H1 (cell line): ENCODE measurements at places on chromosomes 5 and 9.

DNA sequence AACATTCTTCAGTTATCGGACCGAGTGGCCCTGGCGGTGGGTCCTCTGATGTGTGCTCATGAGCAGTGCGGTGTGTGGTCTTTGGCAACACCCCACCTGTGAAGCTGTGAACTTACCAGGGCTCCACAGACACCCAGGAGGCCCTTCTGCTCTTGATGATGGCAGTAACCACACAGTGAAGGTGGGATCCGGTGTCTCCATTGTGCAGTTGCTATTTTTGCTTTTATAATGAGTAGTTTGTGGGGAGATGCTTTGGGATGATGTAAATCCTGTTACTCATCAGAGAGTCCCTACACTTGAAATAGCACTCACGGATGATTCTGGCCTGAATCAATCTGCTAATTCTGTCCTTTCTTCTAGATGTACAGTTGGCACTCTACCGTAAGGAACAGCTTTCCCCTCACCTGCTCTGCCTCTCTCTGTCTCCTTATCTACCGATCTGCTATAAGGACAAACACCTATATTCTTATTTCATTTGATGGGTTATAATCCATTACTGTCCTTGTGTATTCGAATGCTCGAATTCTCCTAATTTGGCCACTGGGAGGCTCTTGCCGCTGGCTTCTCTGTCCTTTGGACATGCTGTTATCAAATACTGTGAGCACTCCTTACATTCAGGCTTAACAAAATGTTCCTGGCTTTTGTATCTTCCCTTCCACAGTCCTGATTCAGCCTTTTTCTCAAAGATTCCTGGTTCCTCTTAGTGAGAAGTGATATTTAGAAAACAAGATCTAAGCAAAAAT is 20.2 kb downstream of the ATPSCKMT start:
- no peak for DNase-seq
- H3K36me3 ChIP-seq = no peaks in the 10 kb centered on the region
- no peaks in the 10 kb centered on the region for H3K27me3 ChIP-seq
- H3K27ac ChIP-seq = no peak overlapping the region
- no peaks in the 10 kb centered on the region for H3K4me1 ChIP-seq
- H3K4me3 ChIP-seq = no peak overlapping the region

- H3K4me1 ChIP-seq = no peaks in the 10 kb centered on the region
- H3K27me3 ChIP-seq = no peaks in the 10 kb centered on the region
- no peak overlapping the region for H3K4me3 ChIP-seq
- no peak for DNase-seq
- no peak overlapping the region for H3K27ac ChIP-seq
- no peaks in the 10 kb centered on the region for H3K36me3 ChIP-seq
Measured at GRCh38 chr5:38757451-38758245, 88.2 kb upstream of the OSMR start.

- peaks cover 18% of the 10 kb centered on the region for H3K4me1 ChIP-seq
- no peaks in the 10 kb centered on the region for H3K36me3 ChIP-seq
- no peaks in the 10 kb centered on the region for H3K27me3 ChIP-seq
- peak; percentile 84 for DNase-seq
- H3K4me3 ChIP-seq = peak overlapping the region; percentile 81
- peak overlapping the region; percentile 51; the same call in 1 of the 2 replicates for H3K27ac ChIP-seq
Measured at GRCh38 chr5:176542596-176543427, 5.6 kb upstream of the RNF44 start.

- peak overlapping the region; percentile 41 for H3K4me3 ChIP-seq
- no peaks in the 10 kb centered on the region for H3K36me3 ChIP-seq
- peaks cover 6% of the 10 kb centered on the region for H3K4me1 ChIP-seq
- H3K27me3 ChIP-seq = no peaks in the 10 kb centered on the region
- H3K27ac ChIP-seq = peak overlapping the region; percentile 65; the same call in 1 of the 2 replicates
- DNase-seq = no peak
Measured at GRCh38 chr9:6692881-6693361, 47.4 kb upstream of the GLDC start.

DNA sequence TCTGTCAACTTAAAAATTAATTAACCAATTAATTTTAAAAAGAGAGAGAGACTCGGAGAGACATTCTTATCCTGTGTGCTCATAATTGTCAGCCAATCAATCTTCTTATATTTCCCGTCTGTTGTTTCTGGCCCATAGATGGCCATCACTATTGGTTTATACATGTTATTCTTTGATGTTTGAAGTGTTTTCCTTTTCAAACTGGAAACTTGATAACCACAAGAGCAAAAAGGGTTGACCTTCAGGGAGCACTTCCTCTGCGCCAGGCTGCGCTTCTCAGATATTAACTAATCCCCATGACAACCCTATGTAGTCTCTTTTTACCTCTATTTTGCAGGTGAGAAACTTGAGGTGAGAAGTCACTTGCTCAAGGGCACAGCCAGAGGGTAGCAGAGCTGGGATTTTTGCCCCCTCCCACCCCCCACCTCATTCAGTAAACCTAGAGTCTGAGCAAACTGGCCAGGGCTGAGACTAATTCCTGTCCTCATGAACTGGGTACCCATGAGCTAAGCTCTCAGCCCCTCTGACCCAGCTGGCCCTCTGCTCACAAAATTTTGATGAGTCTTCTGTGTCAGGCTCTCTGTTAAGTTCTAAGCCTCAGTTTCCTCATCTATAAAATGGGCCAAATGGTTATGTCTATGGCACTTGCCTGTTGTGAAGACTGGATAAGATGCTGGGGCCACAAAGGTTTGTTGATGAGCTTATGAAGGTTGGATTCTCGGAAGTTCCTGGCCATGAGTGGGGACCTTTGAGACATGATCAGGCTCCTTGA is 86.0 kb upstream of the SH3PXD2B start:
- no peak overlapping the region for H3K4me3 ChIP-seq
- no peak overlapping the region for H3K27ac ChIP-seq
- peaks cover 8% of the 10 kb centered on the region; the same call in 1 of the 2 replicates for H3K4me1 ChIP-seq

GRCh38 chr5:82613891-82614290 is 335.7 kb upstream of the RPS23 start:
- no peak overlapping the region for H3K27ac ChIP-seq
- DNase-seq = no peak
- no peaks in the 10 kb centered on the region for H3K27me3 ChIP-seq
- H3K4me3 ChIP-seq = no peak overlapping the region
- no peaks in the 10 kb centered on the region for H3K36me3 ChIP-seq

DNA sequence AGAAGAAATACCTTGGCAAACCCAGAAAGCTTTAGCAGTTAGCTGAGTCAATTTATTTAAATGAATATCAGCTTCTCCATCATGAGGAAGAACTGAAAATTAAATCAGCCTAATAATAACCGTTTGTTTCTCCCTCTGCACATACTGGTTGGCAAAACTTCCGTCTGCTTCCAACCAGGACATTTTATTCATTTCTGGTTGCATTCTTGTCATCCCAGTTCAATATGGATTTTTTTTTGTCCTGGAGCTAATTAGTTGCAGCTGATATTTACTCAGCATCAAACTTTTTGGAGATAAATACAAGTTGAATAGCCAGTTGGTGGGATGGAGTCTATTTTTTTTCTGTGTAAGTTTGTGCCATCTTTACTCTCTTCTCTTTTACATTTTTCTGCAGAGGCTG is 126.5 kb upstream of the GDNF start:
- no peaks in the 10 kb centered on the region for H3K36me3 ChIP-seq
- no peak overlapping the region for H3K4me3 ChIP-seq
- no peaks in the 10 kb centered on the region for H3K27me3 ChIP-seq
- H3K27ac ChIP-seq = no peak overlapping the region

DNA sequence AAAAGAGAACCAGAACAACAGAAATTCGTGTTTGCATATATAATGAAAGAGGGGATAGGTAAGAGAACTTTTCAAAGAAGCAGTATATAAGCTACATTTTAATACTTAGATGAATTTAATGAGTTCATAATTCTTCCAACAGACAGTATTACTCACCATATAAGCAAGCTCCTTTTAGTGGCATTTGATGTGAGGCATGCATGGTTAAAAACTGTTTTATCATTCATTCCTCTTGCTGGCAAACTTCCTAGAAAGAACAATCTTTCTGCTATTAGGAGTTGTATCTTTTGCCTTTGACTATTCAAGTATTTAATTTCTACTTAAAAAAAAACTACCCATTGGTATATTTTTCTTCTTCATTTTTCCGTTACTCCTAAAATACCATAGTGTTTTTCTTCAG is 65.7 kb upstream of the EIF4EBP3 start:
- peaks cover 32% of the 10 kb centered on the region; the same call in 1 of the 2 replicates for H3K36me3 ChIP-seq
- H3K4me3 ChIP-seq = no peak overlapping the region
- no peak for DNase-seq
- no peaks in the 10 kb centered on the region for H3K27me3 ChIP-seq

DNA sequence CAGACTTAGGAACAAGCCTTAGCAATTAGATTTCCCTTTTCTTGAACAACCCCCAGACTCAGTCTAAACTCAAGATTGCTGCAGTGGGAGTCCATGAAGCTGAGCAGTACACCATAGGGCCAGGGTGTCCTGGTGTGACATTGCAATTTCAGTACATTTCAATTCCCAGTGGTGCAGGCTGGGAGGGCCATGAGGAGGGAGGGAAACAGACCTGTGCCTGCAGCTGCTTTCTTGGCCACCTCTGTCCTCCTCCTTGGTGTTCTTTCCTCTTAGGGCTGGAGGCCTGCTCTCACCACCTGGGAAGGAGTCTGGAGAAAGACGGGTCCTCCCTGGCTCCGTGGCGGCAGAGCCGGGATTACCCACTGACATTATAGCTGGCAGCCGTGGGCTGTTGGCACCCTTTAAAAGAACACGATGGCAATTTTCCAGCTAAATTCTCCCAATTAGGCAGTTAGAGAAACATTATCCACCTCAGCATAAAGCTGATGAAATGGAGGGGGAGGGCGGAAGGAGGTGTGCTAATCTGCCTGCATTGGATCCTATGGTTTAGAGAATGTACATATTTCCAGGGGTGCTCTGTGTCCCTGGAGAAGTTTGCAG is 186.4 kb downstream of the SLIT3 start:
- H3K4me1 ChIP-seq = no peaks in the 10 kb centered on the region
- no peaks in the 10 kb centered on the region for H3K36me3 ChIP-seq
- no peak for DNase-seq
- H3K27me3 ChIP-seq = no peaks in the 10 kb centered on the region
- no peak overlapping the region for H3K27ac ChIP-seq

DNA sequence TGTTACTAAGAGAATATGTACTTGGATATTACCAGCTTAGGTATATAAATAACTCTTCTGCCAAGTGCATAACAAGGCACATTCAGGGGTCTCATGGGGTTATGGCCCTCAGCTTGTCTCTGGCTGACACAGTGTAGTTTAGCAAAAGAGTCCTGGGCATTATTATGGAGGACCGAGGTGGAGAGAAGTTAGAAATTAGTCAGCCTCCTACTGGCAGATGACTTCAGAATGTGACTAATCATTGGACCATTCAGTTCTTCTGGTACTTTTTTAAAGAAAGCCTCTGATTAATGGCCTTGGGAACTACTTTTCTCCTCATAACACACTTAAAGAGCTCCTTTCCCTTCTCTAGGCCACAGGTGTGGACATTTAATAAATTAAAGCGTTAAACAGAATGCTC is 178.9 kb downstream of the SH3GL2 start:
- H3K36me3 ChIP-seq = no peaks in the 10 kb centered on the region
- no peak for DNase-seq
- no peaks in the 10 kb centered on the region for H3K27me3 ChIP-seq
- no peaks in the 10 kb centered on the region for H3K4me1 ChIP-seq

DNA sequence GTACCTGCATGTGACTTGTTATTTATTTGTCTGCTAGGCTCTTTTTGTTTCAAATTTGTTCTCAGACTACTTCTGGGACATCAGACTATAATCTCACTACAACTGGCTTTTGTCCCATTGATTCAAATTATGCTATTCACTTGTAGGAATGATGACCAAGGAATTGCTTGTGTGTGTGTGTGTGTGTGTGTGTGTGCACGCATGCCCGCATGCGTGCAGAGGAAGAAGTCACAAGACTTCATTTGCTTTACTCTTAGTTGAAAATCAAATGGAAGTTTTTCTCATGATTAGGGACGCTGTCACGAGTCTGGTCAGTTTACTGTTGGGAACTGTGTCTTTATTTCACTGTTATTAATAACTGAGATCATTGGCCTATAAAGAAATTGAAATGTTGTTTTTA is 268.7 kb downstream of the RAB3C start:
- H3K27ac ChIP-seq = no peak overlapping the region
- H3K27me3 ChIP-seq = no peaks in the 10 kb centered on the region
- no peaks in the 10 kb centered on the region for H3K36me3 ChIP-seq
- peaks cover 5% of the 10 kb centered on the region for H3K4me1 ChIP-seq

DNA sequence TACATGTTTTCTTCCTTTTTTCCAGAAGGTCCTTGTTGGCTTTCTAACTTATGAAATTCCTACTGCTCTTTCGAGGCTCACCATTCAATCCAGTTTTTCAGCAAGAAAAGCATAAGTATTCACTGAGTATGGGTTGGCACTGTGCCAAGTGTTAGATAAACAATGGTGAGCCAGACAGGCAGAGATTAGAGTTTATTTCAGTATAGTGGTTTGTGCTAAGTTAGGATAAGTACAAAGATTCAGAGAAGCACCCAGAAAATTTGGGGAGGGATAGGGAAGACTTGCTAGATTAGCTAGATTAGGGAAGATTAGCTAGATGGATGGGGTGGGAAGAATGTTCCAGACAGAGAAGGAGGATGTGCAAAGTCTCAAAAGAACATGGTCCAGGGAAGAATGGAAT is 122.9 kb downstream of the OXCT1 start:
- no peaks in the 10 kb centered on the region; the same call in 1 of the 2 replicates for H3K36me3 ChIP-seq
- no peak overlapping the region for H3K27ac ChIP-seq
- H3K4me3 ChIP-seq = no peak overlapping the region
- no peaks in the 10 kb centered on the region for H3K27me3 ChIP-seq
- DNase-seq = no peak

GRCh38 chr9:108073823-108074222 is 584.3 kb upstream of the KLF4 start:
- no peak overlapping the region for H3K4me3 ChIP-seq
- no peaks in the 10 kb centered on the region for H3K4me1 ChIP-seq
- H3K36me3 ChIP-seq = no peaks in the 10 kb centered on the region

GRCh38 chr9:92804727-92805126 is 40.1 kb upstream of the BICD2 start:
- DNase-seq = no peak
- peaks cover 3% of the 10 kb centered on the region for H3K4me1 ChIP-seq
- no peaks in the 10 kb centered on the region for H3K36me3 ChIP-seq

- H3K4me3 ChIP-seq = no peak overlapping the region
- H3K27ac ChIP-seq = no peak overlapping the region
- no peaks in the 10 kb centered on the region for H3K4me1 ChIP-seq
- no peak for DNase-seq
- no peaks in the 10 kb centered on the region for H3K36me3 ChIP-seq
Measured at GRCh38 chr9:37986001-37986400, 82.1 kb upstream of the SLC25A51 start.

DNA sequence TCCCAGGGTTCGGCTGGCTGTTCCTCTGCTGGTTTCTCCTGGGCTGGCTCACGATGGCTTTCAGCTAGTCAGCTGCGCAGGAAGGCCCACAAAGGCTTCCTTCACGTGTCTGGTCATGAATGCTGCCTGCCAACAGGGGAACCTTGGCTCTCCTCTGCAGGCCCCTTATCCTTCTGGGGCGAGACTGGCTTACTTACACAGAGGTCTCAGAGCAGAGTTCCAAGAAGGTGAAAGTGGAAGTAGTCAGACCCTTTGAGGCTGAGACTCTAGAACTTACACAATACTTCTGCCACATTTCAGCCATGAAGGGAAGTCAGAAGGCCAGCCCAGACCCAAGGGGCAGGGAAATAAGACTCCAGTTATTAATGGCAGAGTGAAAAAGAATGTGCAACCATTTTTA is 99.5 kb downstream of the LHFPL2 start:
- no peaks in the 10 kb centered on the region for H3K27me3 ChIP-seq
- H3K27ac ChIP-seq = no peak overlapping the region
- no peak for DNase-seq
